Stimulated activated CD8-positive, alpha-beta memory T cell treated with anti-CD3 and anti-CD28 coated beads, Interleukin-4, amount 100 ng/mL, for 4 hours (primary cell): ENCODE measurements at places on chromosomes 2 and 18.

DNA sequence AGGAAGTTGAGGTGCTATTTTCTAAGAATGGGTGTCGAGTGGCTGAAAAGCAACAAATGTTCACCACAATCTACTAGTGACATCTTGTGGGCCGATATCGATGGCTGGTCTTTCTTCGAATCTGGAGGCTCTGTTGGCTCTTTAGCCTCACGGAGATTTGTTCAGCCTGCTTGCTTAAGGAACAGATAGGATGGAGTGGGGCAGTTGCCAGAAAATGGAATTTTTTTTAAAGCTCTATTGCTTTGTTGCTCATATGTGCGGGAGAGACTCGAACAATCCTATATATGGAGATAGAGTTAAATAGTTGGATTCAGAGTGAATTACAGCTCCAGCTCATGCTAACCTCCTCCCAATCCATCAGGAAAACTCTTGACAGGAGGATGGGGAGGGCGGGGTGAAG, 70.9 kb upstream of the LYPD6B start:
- DNase-seq: no peak

DNA sequence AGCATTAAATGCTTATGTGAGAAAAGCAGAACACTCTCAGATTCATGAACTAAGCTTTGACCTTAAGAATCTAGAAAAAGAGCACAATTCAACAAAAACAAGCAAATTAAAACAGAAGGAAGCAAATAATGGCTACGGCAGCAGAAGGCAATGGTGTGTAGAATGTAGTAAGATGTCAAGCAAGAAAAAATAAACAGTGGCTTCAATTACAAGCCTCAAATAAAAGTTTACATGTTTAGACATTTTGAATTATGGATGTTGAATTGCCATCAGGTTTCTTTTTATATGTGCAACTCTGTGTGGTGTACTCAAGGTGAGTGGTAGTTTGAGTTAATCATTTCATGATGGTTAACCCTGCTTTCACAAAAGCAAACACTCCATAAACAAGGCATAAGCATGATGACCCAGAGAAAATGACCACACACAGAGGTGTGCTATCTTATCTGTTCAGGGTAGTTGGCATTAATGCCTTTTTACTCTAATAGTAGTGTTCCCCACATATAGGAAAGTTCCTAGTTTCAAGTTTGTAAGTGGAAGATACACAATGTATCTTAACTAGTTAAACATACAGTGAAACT, 207.1 kb downstream of the FIGN start:
- DNase-seq: no peak

DNA sequence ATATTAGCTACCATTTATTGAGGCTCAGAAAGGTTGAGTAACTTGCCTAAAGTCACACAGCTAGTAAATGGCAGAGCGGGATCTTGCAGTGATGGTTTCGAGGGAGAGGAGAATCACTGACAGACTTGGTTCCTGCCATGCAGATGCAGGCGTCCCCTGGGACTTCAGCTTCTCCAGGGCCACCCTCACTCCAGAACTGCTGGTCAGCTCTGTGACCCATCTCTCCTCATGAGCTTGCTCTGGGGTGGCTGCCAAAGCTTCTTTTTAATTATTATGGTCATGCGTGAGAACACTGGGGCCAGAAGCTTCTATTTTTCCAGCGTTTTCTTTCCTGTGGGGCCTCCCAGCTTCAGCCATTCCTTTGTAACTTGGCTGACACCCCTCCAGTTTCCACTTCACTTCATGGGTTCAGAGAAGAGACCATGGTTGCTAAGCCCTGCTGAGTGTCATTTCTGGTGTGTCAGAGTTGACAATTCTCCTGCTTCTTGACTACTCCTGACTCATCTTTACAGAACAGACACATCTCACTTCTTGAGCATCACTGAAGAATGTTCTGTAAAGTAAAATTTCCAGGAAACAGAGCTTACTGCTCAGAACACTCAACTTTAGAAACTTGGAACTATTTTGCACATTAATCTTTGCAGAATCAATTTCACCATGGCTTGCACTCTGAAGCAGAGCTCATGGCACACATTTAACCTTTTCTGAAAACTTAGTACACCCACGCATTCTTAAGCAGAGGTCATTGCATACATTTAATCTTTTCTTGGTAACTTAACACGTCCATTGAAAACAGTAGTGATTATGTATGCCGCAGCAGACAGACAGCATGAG, 70.4 kb downstream of the IL1R2 start:
- no peak for DNase-seq

- DNase-seq: no peak
Measured at GRCh38 chr18:63980896-63981460, 11.1 kb downstream of the SERPINB8 start.

GRCh38 chr2:44348400-44348799, 12.9 kb downstream of the PREPL start:
- no peak for DNase-seq

GRCh38 chr2:13201924-13202323, 485.2 kb downstream of the TRIB2 start:
- no peak for DNase-seq

DNA sequence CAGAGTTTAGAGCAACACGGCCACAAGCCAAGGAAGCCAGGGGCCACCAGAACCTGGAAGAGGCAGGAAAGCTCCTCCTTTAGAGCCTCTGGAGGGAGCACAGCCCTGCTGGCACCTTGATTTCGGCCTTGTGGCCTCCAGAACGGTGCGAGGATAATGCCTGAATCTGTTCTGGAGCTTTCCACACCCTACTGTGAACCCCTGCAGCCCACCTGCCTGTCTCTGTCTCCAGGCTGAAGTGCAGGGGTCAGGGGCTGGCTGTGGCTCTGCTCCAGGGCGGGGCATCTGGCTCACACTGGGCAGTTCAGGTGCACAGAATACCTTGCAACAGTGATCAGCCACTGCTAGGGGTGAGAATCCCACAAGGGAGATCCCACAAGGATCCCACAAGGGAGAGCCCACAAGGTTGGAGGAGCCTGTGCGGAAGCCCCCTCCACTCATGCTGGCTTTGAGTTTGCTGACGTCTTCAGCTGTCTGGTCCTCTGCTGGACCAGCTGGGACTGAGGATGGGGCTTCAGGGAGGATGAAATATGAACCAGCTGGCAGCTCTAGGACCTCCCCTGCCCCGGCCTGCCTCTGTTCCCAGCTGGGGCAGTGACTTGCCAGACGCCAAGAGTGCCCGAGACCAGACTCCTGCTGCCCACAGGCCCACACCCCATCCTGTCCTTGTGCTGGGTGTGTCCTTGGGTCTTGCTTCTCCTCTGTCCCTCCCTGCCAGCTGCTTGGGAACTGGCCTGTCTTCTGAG, 56.4 kb upstream of the OTOS start:
- DNase-seq: no peak

DNA sequence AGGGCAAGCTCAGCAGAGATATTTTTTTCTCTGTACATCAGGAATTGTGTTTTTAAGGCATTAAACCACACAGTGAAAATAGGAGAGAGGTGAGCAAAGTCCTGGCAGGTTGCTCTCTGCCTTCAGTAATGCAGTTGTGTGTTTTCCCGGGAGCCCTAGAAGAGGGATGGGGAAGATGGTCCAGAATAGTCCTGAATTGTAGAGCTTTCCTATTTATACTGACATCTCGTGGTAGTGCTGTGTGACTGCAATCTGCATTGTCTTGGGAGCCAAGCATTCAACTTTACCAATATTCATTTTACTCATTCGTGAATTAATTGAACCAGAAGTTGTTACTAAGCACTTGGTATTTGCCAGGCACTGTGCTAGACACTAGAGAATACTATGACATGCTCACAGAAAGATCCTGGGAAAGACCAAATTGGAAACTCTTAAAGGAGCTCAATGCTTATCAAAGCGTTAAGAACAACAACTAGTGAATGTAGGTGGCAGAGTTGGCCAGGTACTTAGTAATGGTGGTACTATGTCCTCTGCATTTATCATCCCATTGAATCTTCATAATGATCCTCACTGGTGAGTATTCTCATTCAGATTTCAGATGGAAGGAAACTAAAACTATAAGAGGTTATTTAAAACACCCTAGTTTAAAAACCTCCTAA, 214.6 kb downstream of the TRIB2 start:
- no peak for DNase-seq

GRCh38 chr2:128317181-128317898, 1.3 kb downstream of the HS6ST1 start:
- no peak for DNase-seq

DNA sequence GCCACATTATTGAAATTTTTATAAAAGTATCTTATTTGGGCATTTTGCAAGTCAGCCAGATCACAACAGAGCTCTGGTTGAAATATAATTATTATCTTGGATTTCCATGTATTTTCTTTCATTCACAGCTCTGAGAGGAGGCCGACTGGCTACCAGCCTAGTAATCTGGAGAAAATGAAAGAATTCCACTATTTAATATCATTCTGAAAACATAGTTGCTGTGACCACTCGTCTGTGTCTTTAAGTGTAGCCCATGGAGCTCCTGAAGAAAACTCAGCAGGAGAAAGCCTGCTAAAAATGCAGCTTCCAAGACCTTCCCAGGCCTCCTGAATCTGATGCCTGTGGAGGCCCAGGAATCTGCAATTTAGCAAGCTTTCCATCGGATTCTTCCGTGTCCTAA, 114.7 kb downstream of the SH3BP4 start:
- DNase-seq: no peak

- no peak for DNase-seq
Measured at GRCh38 chr2:42877511-42877910, 85.1 kb upstream of the HAAO start.

GRCh38 chr2:223537651-223538601, 64.2 kb downstream of the SCG2 start:
- no peak for DNase-seq

- no peak for DNase-seq
Measured at GRCh38 chr18:36328385-36328858, 30.9 kb downstream of the FHOD3 start.

- no peak for DNase-seq
Measured at GRCh38 chr18:57533868-57534510, 52.5 kb downstream of the FECH start.

GRCh38 chr2:31150120-31150670, 12.0 kb upstream of the GALNT14 start:
- DNase-seq: no peak

DNA sequence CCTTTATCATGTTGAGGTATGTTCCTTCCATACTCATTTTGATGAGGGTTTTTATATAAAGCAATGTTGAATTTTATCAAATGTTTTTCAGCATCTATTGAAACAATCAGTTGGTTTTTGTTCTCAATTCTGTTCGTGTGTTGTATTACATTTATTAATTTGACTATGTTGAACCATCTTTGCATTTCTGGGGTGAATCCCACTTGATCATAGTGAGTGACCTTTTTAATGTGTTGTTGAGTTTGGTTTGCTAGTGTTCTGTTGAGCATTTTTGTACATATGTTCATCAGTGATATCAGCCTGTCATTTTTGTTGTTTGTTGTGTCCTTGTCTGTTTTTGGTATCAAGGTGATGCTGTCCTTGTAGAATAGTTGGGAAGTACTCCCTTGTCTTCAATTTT, 110.9 kb downstream of the MYO3B start:
- DNase-seq: no peak

GRCh38 chr2:122519366-122519765, 763.9 kb downstream of the TSN start:
- no peak for DNase-seq

GRCh38 chr18:9431296-9431695, 44.0 kb upstream of the RALBP1 start:
- no peak for DNase-seq

DNA sequence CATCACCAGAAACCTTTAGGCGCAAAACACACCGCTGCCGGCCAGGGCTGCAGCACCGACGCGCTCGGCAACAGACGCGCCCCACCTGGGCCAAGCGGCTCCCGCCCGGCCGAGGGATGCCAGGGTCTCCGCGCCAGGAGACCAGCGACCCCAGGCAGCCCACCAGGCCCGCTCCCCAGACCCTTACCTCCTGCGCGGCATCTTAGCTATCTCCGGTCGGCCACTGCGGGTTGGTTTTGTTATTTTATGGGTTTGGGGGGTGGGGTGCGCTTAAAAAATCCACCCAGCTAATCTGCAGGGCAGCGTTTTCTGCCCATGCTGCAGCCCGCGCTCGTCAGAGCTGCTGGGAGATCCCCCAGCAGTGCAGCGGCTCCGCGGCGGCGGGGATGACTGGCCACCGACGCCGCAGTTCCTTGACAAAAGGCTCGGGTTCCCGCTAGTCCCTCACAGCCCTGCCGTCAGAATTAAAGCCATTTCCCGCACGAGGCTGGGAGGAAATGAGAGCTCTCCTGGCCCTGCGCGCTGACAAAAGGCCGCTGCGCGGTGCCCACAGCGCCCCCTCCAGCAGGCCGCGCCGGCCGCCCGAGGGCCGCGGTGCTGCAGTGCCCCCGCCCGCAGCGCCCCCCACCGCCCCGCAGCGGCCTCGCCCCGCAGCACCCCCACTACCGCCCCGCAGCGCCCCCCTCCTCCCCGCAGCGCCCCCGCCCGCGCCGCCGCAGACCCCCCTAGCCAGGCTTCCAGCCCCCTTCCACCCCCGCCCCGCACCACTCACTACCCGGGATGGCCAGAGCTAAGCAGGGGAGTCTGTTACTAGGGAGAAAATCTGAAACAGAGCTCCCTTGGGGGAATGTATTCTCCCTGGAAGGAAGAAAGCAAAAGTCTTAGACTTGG, at the start of gene ADD2:
TSS of gene ADD2 (minus strand) at position 502 of the 891 bp plus-strand sequence. CDS start 61,792 bp downstream, outside the sequence.
- DNase-seq: no peak

- no peak for DNase-seq
Measured at GRCh38 chr18:8805552-8805951, 100.2 kb downstream of the MTCL1 start.

GRCh38 chr2:218983263-218983933, 1.6 kb downstream of the FEV start:
- no peak for DNase-seq

GRCh38 chr2:212228743-212229171, 309.8 kb downstream of the ERBB4 start:
- no peak for DNase-seq

GRCh38 chr2:32553829-32554432, 73.9 kb upstream of the TTC27 start:
- DNase-seq: no peak

DNA sequence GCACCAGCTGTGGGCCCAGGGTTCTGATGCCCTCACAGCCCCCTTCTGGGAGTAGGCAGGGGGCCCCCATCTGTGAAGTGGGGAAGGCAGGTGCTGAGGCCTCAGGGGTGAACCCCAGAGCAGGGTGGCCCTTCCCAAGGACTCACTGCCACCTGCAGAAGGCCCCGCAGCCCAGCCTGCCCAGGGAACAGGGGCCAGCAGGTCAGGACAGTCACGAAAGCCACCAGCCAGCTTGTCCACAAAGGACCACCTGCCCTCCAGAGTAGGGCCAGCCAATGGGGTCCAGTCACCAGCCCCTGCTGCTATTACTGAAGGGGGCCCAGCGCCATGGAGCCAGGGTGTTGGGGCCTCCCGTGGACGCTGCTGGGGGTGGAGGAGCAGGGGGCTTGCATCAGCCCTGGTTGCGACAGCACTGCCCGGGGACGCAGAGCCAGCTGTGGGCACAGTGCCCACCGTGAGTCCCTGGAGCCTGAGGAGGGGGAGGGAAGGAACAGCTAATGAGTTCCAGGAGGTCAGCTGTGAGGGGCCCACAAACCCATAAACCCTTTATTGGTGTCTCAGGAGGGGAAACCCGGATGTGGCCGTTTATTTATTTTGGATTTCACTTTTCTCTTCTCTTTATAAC, 11.5 kb upstream of the SNED1 start:
- DNase-seq: no peak

GRCh38 chr2:39738936-39739335, 40.1 kb downstream of the THUMPD2 start:
- no peak for DNase-seq

GRCh38 chr2:64111426-64111825, 32.8 kb downstream of the PELI1 start:
- no peak for DNase-seq
